Muscle of leg (tissue), 16 donors: ENCODE measurements at places on chromosomes 7 and 10. TPM values are rescaled to one million over a fixed set of nuclear protein-coding genes. Genes with fewer than 3 reads are reported as not detected.

GRCh38 chr7:102927312-102927933 is 14.6 kb downstream of the LRRC17 start:
- DNase-seq, result no peak

DNA sequence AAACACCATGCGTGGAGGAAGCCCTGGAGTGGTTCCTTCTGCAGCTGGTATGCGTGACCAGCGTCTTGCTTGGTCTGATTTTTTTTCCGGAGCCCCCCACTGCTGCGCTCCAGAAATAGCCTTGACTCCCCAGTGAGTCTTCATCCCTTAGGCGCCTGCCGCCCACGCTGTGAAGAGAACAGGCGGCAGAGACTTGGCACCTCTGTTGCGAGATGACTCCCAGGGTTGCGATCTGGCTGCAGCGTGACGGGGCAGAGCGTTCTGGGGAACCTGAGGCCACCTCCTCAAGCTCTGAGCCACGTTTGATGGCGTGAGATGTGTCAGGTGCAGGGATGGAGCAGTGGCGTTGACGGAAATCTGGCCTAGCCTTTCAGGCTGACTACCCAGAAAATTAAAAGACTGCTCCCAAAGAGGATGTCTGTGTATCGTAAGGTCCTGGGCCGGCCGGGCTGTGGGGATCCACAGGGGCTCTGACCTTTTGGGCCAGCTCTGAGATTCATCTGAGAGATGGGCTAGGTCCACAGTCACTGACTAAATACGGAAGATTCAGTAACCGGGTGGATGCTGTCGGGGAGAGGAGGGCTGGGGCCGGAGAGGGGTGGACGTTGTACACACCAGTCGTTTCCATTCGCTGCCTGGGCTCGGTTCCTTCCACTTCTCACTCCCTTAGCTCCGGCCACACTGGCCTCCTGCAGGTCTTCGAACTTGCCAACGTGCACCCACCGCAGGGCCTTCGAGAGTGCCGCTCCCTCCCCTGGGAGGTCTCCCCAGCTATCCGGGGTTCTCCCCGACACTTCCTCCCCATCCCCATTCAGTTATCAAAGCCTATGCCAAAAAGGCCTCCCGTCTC is 33.8 kb downstream of the PFKFB3 start:
- no peak for DNase-seq

GRCh38 chr10:42954766-42955492 is 121.9 kb upstream of the RET start:
- DNase-seq, result no peak

DNA sequence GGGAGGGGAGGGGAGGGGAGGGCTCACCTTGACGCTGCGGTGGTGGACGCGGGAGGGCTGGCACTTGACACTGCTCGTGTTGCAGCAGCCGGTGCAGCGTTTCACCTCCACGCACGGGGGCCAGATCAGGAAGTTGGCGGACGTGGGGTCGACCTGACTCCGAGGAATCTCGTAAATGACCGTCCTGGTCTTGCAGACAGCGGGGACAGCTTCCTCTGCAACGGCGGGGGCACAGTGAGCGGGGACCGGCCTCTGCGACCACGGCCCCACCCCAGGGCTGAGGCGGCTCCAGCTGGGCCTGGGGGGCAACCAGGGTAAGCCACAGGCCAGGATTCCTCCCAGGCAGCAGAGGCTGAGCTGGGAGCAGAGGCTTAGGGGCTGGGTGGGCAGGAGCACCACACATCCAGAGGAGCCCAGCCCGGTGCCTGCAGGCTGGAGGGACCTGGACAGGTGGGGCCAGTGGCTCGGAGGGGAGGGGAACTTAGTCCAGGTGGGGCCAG is 8.8 kb downstream of the PDGFA start:
- no peak for DNase-seq

DNA sequence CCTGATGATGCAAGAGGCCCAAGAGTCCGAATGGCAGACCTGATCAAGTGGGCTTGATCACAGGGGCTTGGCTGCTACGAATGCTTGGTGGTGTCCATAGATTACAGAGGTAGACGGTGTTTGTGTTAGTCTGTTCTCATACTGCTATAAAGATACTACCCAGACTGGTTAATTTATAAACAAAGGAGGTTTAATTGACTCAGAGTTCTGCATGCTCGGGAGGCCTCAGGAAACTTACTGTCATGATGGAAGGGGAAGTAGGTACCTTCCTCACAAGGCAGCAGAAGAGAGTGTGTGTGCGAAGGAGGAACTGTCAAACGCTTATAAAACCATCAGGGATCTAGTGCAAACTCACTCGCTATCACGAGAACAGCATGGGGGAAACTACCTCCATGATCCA is 268.9 kb upstream of the KLF6 start:
- DNase-seq, result no peak

DNA sequence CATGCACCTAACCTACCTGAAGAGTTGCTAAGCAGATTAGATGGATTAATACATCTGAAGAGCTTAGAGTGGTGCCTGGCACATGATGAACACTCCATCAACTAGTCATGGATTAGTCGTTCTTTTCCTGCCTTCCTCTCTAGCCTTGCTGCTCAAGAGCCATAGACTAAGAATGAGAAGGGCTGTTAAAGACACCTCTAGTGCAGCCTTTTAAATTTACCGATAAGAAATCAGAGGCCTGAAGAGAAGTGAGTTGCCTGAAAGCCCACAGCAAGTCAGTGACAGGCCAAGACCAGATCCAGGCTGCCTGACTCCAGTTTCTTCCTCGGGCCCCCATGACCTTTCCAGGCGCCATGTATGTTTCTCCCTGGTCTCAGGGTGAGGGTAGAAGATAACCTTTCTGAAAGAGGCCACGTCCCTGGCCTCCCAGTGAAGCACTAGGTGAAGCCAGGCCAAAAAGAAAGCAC is 6.5 kb downstream of the TSPAN15 start:
- no peak for DNase-seq

- DNase-seq, result no peak
These were observed 8.2 kb downstream of the ZFAND2A start for GRCh38 chr7:1151653-1152425.

DNA sequence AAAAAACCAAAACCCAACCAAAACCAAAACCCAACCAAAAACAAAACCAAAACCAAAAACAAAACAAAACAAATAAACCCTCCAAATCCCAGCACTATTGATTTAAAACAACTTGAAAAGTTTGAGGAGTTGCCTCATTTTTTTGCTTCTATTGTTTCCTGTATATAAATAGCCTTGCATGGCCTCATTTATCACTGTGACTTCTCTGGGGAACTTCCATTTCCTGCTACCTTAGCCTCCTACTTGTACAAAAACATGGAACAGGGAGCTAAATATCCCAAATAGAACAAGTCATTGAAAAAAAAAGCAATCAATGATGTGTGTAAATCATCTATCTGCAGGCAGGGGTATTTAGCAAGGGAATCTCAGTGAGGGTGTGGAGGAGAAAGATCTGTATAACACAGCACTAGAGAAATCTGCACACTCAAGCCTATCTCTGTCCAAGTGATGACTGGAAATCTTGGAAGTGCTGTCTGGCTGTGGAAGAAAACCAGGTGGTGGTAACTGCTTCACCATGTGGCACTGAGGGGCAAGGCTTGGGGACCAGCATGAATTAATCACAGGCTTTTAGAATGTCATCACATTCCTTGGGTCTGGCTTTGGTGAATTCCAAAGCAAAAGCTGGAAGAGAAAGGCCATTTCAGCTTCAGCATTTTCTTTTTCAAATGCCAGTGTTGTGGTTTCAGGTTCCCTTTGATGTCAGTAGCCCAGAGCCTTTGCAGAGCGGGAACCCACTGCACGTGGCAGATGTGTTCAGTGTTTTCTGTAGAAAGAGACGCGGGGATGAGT is 349.5 kb upstream of the ZNF32 start:
- peak; percentile 70 for DNase-seq

PHYHIPL gene
- total RNA-seq, result 0.31 TPM

AKR1E2 gene
- 7.8 TPM for total RNA-seq
